ENCODE measurements at places on chromosomes 12 and 14. TPM values are rescaled to one million over a fixed set of nuclear protein-coding genes. Genes with fewer than 3 reads are reported as not detected.

The KCNC2 gene
- polyA plus RNA-seq: not detected

DNA sequence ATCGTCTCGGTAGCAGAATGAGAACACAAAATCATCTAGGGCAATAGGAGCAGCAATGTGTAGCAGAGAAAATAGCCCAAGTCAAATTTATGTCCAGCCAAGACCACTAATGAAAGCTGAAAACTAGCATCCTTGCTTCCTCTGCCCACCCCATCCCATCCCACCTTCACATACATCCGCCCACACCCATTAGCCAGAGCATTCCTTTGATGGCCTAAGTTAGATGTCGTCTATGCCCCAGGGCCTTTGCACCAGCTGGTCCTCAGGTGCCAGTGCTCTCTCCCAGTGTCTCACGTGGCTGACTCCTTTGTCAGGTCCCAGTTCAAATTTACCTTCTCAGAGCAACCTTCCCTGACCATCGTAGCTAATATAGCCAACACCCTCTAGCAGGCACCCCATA is 17.8 kb upstream of the PPP2R5C start:
- DNase-seq: no peak

DNA sequence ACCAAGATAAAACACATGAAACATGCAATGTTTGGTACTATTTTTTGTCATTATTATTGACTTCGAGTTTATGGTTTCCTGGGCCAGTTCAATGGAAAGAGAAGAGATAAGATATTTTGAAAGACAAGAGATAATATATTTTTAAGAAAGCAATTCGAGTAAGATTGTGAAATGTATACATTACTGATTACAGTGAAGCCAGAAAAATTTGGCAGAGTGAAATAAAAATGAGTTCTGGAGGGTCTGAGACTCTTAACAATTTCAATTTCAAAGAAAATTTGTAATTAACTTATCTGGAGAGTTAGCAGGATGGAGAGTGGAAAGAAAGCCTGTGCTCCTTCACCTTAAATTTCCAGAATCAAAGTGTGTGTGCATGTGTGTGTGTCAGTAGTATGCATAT is 17.3 kb downstream of the CCER1 start:
- no peak for DNase-seq

The NRIP2 gene
- polyA plus RNA-seq: not detected

The TEX52 gene
- polyA plus RNA-seq: not detected

The EPYC gene
- polyA plus RNA-seq: 0.17 TPM

DNA sequence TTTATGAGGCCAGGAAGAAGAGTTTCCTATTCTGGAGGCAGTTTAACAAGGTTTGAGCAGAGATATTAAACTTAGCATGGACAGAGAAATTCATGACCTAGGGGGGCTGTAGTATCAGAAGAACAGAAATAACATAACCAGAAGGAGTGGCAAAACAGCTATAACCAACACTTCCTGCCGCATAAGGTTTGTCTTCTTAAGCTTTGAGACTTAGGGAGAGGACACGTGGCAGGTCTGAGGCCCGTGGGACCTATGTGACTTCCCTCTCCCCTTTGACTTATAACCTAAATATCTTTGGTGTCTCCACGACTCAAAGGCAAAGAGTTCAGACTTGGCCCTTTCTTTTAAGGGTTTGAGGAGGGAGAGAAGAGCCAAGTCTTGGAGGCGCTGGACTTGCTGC is 119.1 kb upstream of the PZP start:
- no peak for DNase-seq

- DNase-seq: no peak
Observed at GRCh38 chr12:49044660-49045059, 15.9 kb downstream of the KMT2D start.

The FAM90A1 gene
- polyA plus RNA-seq: 0.20 TPM

The KRT83 gene
- 0.07 TPM for polyA plus RNA-seq

The OAS3 gene
- polyA plus RNA-seq: 3.7 TPM

The PROX2 gene
- polyA plus RNA-seq: not detected

DNA sequence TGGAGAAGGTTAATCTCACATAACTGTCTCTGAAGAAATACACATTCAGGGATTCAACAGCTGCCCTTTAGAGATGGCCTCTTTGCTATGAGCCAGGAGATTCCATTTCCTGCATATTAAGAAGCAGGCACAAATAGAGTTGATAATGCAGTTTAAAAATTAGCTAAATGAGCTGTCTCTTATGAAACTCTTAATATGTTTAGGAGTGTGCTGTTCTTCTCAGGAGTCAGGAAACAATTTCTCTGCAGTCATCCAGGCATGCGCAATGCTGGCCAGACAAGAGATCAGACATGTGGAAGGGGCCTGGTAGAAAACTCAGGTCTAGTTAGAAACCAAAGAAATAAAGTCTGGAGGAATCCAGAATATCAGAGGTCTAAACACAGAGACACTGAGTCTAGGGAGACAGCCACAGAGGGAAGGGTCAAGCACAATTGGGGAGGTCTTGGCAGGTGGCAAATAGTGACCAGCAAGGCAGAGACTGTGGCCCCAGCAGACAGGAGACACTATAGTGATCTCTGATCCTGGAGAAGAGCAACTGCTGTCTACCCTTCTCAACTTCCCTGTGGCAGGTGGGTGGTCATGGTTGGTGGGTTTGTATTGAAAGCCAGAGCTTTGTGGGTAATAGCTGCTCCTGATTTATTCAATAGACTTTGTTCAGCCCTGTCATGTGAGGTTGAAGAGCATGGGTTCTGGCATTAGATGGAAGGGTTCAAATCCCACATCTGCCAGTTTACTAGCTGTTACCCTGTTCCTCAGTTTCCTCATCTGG is 185.8 kb upstream of the RMST start:
- no peak for DNase-seq

DNA sequence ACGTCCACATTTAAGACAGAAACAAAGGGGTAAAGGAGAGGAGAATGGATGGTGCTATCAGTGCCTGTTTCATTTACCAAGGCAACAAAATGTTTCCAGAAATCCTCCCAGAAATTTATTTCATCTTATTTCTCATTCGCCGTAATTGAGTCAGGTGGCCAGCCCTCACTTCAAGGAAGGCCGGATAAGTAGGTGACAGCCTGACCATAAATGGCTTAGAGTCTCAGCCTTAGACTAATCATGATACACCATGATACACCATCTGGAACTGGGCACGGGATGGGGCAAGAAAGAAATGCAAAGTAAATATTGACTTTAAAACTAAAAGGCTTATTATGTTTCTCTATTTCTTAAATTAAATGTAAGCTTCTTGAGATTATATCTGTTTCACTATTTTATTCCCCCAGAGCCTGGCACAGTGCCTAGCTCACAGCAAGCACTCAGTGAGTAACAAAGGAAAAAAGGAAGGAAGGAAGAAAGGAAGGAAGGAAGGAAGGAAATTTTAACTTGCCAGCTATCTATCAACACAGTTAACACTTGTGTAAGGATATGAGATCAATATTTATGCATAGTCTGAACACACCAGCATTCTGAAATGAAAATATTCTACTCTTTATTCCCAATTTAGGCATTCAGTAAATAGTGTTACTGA is 106.1 kb upstream of the FSCB start:
- DNase-seq: no peak

DNA sequence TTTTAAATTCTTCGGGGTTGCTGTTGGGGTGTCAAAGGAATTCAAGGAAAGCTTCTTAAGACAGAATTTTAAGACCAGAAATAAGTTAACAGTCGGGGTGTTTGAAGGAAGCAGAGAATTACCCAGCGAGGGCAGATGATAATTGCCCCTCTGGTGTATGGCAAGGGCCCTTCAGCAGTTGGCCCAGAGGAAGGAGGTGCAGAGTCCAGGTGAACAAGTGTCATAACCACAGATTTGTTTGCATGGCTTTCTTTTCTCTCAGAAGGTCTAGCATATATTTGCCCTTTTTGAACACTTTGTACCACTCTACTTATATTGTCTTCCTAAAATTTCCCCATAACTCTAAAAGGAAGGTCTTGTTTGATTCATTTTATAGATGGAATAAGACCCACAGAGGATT is 1.8 kb downstream of the PDE6H start:
- no peak for DNase-seq

The PLA2G1B gene
- polyA plus RNA-seq: not detected

DNA sequence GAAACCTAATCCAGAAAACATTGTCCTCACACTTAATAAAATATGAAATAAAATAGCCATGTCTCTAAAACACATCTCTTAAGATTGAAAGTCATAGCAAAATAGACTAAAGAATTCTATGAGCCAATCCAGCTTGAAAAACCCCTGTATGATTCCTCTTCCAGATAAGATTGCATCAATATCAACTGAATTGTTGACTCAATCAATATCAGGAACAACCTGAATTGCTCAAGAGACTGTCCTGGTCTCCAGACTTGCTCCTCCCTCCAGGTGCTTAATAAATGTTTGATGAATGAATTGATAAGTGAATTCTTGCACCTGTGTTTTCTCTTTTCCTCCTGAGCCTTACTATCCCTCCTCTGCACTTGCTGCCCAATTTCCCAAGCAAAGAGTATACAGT is 162.1 kb downstream of the NTF3 start:
- DNase-seq: no peak

The AHNAK2 gene
- polyA plus RNA-seq: 6.6 TPM

The FOXN3 gene
- 30.2 TPM for polyA plus RNA-seq

DNA sequence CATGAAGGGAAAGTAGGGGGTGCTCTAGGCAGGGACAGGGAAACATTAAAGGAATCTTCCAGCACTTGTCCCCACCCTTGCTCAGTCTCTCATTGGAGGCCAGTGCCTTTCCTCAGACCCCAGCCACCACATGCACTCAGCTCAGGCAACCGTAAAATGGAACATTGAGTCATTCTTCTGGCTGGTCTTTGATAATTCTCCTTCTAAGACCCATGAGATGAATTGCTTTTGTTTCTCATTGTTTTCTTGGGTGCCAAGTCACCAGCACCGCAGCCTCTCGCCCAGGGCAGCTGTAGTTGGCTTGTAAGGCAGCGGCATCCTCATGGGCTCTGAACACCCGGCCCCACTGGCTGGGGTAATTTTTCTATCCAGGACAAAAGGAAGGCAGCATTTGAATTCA is 108.2 kb downstream of the PHETA1 start:
- no peak for DNase-seq

DNA sequence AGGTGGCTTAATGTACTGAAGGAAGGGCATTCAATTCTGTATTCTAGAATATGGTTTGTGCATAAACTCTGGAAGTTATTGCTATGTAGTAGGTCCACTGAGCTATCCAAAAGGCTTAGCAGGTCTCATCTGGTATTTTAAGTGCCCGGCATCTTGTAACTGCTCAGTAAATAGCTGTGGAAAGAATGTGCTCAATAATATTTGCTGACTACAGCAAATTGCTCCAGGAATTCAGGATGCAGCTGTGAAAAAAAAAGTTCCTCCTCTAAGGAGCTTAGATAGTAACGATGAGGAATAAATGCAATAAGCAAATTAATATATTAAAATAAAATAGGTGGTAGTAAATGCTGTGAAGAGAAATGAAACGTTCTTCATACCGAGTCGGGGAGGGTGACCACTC is 857.1 kb downstream of the AACS start:
- no peak for DNase-seq

DNA sequence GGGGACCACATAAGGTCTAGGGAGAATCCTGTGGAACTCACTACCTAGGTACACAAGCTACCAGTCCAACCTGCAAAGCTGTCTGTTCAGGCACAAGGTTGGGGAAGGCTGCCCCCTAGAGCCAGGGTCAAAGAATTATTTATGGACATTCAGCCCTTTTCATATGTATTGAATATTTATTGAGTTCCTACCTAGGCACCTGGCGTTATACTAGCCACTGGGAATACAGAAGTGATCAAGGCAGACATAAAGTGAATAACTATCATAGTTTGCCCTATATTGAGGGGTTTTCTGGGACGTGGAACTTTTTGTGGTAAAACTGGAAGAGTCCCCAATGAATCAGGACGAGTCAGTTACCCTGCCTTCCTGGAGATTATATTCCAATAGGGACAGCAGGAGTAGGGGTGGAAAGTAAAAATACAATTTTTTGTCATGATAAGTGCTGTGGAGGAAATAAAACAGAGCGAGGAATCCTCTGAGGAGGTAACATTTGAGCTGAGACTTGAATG is 5.8 kb upstream of the SLC48A1 start:
- DNase-seq: no peak
